Foreskin fibroblast (primary cell): ENCODE measurements at places on chromosomes 6 and 20.
A peak's percentile ranks its signal among the peaks of the same experiment; 100 is the strongest.

GRCh38 chr6:13262302-13263230 lies 65.8 kb downstream of the TBC1D7 start:
- DNase-seq, result peak; percentile 29

DNA sequence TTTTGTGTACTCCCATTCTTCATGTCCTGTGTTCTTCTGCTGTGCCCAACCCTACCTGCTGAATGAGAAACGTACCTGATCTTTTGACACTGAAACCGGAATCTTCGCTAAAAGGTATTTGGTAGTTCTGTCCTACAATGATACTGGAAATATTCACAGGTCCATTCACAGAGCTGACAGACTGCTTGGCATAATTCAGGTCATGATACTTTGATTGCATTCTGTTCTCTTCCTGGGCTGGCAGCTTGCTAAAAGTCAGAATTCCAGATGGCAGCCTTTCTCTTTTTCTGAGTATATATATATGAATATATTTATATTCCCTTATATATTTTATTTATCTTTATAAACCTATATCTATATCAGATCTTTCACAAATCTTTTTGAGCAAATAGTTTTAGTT lies 375.1 kb downstream of the PHF3 start:
- no peak for DNase-seq

GRCh38 chr6:31945507-31946369 lies at the start of gene CFB:
CFB (plus strand) TSS chr6:31946095; CDS start chr6:31946222, 127 bp downstream.
- peak; percentile 87 for DNase-seq

- peak; percentile 84 for DNase-seq
Measured at GRCh38 chr6:134060491-134061106, 8.2 kb upstream of the SLC2A12 start.

- no peak for DNase-seq
Measured at GRCh38 chr20:64232794-64233193, 22.8 kb upstream of the PCMTD2 start.

GRCh38 chr6:138309695-138310094 lies 68.0 kb upstream of the SMIM28 start:
- DNase-seq, result no peak

GRCh38 chr6:3410385-3411360 lies 46.2 kb downstream of the SLC22A23 start:
- peak; percentile 75 for DNase-seq

GRCh38 chr6:90162648-90163387 lies 133.8 kb downstream of the BACH2 start:
- no peak for DNase-seq

- no peak for DNase-seq
Measured at GRCh38 chr6:43964659-43965570, 162.3 kb downstream of the MRPL14 start.

GRCh38 chr6:66638099-66638498 lies 931.1 kb upstream of the EYS start:
- DNase-seq, result no peak

DNA sequence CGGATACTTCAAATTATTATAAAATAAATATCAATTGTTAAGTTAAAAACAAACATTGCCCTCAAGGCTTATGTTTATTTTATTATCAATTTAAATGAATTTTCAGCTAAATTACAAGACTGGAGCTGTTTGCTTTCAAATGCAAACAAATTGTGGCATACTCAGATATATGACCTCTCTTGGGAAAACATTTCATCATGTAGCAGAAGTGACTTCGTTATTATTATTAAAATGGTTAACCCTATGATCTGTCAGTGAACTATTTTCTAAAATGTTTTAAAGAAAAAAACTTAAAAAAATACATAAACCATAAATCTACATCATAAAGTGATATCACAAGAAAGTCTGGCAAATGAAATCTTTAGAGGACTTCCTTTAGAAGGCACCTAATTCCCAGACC lies 72.5 kb downstream of the MAN1A1 start:
- no peak for DNase-seq

DNA sequence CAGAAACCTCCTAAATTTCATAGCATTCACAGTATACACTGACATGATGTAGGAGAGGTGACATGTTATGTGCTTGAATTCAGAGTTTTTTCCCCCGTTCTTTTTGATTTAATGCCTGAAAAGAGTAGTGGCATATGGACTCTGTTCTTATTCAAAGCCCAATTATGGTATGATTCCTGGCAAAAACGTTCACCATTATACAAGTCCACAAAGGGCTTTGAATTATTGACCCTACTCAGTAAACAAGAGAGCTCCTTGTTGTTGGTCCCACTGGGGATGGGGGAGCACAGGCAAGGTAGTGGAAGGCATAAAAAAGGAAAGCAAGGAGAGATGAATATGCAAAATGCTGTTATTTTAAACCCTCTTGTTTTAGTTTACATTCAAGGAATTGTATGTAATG lies 136.0 kb upstream of the AHI1 start:
- DNase-seq, result no peak

GRCh38 chr6:7137335-7138045 lies 29.7 kb downstream of the RREB1 start:
- peak; percentile 81 for DNase-seq

DNA sequence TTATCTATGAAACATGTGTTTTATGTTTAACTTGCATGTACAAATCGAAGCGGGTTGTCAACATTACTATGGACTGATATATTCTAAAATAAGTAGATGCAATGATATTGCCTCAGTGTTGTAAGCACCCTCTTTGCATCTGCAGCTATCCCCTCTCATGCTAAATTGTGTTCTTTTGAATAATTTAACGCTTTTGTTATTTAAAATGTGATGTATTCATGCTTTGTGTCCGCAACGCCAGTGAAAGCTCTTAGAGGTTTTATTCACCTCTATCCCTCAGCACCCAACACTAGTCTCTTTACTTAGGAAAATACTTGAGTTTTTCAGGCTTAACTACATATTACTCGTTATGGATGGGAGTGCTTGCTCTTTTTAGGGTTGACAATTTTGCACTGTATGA lies 173.7 kb upstream of the ID4 start:
- no peak for DNase-seq

GRCh38 chr6:1697688-1698351 lies 88.1 kb downstream of the FOXC1 start:
- DNase-seq, result no peak

GRCh38 chr6:90471263-90471662 lies 115.6 kb downstream of the MAP3K7 start:
- no peak for DNase-seq

DNA sequence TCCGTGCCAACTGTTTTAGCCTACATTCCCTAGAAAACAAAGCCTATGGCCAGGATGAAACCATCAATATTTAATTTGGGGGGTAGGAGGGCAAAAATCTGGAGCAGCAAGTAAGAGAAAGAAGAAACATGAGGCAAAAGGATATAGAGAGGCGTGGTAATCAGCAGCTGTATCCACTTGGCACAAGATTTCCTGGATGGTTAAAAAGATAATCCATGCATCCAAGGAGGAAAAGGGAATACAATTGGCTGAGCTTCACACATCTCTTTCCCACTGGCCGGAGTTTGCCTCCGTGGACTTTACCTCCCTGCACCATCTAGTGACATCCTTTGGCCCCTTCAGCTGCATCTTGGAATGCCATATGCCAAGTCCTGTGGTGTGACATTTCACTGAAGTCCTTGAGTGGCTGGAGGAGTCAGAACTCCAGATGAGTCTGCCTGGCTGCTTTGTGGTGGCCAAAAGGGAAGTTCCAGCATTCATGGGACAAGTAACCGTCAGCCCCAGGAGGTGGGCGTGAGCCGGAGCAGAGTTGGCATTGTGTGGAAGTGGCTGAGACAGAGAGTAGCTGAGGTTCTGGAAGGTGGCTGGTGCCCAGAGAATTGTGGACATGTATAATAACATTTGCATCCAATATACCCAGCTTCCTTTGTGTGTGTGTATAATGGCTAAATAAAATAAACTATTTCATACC lies 13.7 kb upstream of the TMX4 start:
- no peak for DNase-seq

- no peak for DNase-seq
Measured at GRCh38 chr6:16139556-16139955, 10.7 kb downstream of the MYLIP start.

DNA sequence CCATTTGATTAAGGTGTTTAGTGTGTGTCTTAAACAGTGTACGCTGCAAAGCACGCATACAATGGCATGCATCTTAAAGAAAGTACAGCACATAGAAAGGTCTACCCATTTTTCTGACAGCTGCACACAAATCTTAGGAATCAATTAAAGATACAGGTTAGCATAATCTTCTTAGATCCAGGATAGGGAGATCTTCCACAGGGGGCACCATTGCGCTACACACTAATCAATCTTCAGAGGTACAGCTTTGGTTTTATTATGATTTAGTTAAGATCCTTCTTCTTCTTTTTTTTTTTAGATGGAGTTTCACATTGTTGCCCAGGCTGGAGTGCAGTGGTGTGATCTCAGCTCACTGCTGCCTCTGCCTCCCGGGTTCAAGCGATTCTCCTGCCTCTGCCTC lies 63.7 kb upstream of the BEND3 start:
- DNase-seq, result peak; percentile 45

GRCh38 chr6:45737331-45738056 lies 278.2 kb downstream of the CLIC5 start:
- DNase-seq, result no peak

DNA sequence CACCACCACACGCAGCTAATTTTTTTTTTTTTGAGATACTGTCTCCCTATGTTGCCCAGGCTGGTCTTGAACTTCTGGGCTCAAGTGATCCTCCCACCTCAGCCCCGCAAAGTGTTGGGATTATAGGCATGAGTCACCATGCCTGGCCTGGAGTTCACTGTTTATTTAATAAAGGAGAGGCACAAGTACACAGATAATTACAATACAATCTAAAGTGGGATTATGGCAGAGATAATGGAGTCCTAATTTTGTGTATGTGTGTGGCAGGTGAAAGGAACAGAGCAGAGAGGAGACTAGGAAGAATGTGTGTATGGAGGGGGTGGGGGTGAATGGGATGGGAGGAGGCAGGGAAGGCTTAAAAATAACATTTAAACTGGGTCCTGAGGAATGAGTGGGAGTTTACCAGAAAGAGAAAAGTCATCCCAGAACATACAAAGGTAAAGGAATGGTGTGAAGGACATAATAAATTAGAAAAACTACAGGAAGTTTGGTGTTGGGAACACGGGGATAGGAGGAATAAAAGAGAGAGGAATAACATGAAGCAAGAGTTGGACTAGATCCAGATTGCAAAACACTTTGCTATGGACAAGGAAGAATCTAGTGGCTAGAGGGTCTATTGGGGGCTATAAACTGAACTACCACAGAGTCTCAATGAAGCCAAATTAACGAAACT lies 4.4 kb downstream of the NCOA5 start:
- peak; percentile 31 for DNase-seq

- no peak for DNase-seq
Measured at GRCh38 chr6:145318952-145319351, 416.4 kb downstream of the EPM2A start.

GRCh38 chr6:118679327-118679901 lies 28.0 kb upstream of the CEP85L start:
- DNase-seq, result peak; percentile 44

DNA sequence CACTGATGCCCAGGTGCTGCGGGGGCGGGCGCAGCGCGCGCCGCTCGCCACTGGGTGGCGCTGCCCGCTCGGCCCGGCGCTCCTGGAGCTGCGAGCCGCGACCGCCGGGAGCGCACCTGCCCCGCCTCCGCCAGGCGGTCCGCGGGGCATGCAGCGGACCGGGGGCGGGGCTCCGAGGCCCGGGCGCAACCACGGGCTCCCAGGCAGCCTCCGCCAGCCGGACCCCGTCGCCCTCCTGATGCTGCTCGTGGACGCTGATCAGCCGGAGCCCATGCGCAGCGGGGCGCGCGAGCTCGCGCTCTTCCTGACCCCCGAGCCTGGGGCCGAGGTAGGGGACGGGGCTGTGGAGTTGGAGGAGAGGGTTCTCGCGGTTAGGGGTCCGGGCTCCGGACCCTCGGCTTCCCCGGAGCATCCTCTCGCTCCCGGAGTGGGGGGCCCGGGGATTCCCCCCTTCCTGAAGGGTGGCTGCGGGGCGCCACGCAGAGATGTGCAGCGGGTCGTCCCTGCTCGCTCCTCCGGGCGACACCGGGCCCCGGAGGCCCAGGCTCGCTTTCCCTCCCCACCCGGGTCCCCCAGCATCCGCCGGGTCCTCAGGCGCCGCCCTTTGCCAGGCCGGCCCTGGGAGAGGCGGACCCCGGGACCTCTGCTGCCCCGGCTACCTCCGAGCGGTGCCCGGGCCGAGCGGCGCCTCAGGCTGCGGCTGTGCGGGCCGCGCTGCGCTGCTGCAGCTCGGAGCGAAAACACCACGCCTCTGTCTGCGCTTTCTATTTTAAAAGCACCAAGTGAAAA lies at the start of gene BCAS4:
Gene BCAS4 (plus strand): TSS at position 216 of the 789 bp plus-strand sequence. CDS start 23 bp downstream, at position 239.
- DNase-seq, result peak; percentile 85

DNA sequence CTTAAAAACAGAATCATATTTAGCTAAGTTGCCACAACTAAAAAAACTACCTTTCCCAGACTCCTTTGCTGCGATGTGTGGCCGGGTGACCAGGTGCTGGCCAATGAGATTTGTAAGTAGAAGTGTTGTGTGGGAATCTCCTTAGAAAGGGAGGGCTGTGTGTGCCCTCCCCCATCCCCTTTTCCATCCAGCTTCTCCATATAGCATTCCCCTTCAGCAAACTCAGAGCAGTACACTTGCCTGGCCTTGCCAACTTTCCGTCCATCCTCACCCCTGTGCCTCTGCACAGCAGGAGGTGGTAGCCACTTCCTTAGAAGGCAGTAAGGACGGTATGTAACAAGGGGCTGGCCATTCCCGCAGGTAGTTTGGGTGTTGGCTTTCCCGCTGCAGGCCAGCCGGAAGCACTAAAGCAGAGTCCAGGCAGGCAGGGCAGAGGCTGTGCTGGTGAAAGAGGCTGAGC lies 22.3 kb upstream of the KCNK16 start:
- no peak for DNase-seq

- DNase-seq, result no peak
Measured at GRCh38 chr20:21712443-21713059, 7.1 kb downstream of the PAX1 start.

GRCh38 chr20:11852811-11853210 lies 64.9 kb upstream of the BTBD3 start:
- peak; percentile 25 for DNase-seq

DNA sequence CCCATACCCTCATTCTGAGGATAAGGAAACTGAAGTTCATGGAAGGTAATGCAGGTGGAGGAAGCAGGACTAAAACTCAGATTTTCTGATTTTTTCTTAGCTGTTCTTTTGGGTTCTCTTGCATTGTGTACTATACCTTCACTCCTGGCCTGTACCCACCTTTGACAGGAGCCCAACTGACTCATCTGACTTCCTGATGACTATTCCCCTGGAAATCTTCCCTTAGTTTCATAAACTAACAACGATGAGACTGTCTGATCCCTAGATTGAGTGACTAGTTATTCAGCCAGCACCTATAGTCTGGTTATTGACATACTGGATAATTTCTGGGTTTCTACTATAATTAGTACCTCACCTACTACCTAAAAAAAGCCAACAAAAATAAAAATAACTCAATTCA lies 10.1 kb downstream of the CRYBG1 start:
- no peak for DNase-seq

GRCh38 chr6:107021446-107022185 lies 6.4 kb upstream of the MTRES1 start:
- no peak for DNase-seq

DNA sequence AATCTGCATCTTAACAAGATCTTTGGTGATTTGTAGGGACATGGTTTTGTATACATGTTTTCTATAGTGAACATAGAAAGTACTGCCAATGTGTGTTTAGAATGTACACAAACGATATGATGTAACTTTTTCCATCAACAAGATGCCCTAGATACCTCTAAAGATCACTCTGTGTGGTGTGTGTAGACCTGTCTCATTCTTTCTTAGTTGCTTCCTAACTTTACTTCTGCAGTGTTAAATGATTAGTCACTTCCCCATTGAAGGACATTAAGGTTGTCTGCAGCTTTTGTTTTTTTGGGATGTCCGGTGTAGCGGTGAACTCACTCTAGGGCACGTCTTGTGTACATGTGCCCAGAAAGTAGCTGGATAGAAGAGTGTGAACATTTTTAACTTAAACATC lies 35.9 kb downstream of the CDYL start:
- no peak for DNase-seq
